ENCODE measurements at places on chromosomes 12 and 14.

GRCh38 chr14:49622022-49622607 lies 1.5 kb downstream of the MGAT2 start:
- DNase-seq, result no peak

DNA sequence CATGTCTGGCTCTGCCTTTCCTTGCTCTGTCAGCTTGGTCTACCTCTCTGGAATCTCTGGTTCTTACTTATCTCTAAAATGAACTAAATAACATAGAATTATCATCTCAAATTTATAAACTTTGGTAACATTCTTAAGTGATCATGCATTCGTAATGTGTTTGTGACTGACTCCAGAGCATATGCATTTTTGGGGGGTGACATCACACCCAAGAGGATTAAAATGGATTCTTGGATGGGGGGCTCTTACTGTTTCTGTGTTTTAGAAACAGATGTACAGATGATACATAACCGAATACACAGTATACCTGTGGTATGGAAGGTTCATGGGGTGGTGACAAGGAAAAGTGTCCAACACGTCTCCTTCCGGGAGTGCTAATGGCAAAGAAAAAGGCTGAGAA lies 1162.1 kb downstream of the VRK1 start:
- DNase-seq, result no peak

DNA sequence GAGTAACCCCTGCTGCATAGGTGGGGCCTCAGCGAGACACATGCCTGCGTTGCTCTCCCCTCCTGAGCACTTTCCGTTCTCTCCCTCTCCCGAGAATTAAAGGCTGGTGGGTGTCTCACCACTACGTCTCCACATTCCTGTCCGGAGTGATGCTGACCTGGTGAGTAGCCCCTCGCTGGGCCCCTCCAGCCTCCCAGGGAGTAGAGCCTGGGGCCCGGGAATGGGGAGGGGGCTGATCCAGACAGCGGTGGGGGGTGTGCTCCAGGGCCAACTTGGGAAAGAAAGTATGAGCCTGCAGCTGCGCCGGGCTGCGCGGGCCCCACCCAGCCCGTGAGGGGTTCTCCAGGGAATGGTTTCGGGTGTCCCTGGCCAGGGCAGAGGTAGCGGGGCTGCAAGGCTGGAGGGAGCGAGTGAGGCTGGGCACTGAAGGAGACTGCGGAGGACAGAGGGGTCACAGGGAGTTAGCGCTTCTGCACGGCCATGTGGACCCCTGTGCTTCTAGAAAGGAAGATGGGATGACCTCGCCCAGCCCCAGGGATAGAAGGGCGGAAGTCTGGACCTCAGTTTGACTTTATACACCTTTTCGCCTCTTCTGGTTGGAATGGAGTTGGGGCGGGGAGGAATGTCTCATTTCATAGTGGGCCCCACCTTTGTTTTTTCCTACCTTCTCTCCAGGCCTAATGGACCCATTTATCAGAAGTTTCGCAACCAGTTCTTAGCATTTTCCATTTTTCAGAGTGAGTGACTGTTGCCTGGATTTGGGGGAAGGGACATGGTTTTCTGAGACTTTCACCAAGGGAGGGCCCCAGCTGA lies 22.5 kb downstream of the RHOF start:
- no peak for DNase-seq

GRCh38 chr12:49357103-49357678 lies 10.1 kb upstream of the SPATS2 start:
- no peak for DNase-seq

DNA sequence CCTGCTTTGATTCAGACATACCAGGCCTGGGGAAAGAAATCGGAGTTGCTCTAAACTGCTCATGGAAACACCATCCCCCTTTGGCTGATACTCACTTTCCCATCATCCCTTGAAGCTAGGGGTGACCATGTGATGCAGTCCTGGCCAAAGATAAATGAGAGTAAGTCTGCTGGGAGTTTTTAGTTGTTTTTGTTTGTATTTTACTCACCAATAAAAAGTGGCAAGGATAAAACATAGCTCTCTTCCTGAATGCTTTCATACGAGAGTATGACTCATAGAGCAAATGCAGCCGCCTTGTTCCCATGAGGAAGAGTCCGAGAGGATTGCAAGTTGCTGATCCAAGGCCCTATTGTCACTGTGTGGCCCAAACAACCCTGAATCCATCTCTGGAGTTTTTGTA lies 126.4 kb upstream of the TMEM132C start:
- DNase-seq, result no peak

- DNase-seq, result no peak
These were observed 599 bp upstream of the TRHDE start for GRCh38 chr12:72271451-72272090.

DNA sequence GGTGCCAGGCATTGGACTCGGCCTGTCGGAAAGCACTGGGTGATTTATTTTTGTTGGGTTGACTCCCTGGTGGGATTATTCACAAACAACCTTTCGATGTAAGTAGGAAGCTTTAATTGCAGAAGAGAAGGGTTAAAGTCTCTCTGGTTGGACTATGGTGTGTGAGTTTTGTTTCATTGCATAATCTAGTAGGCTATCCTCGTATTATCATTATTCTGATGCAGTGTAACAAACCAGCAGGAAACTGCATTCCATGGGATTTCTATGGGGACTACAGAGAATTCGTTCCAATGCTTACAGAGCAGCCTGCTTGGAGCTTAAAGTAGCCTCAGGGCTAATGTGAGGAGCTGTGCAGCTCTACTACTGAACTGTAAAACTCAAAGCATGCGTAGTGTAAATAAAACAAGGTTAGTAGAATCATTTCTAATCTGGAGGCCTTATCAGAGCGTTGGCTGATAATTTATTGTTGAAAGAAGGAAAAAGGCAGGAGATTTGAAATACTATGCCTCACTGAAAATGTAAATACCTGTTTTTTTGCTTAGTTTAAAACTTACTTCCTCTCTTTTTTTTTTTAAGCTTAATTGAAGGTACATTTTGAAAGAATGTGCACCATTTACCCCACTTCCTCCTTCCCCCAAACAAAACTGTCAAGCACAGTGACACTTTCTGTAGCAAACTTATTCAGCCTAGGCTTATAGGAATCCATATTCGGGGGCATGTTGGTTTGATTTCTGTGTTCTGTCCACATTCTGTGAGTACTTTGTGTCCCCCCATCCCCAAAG lies 226.7 kb downstream of the NPAS3 start:
- DNase-seq, result no peak

DNA sequence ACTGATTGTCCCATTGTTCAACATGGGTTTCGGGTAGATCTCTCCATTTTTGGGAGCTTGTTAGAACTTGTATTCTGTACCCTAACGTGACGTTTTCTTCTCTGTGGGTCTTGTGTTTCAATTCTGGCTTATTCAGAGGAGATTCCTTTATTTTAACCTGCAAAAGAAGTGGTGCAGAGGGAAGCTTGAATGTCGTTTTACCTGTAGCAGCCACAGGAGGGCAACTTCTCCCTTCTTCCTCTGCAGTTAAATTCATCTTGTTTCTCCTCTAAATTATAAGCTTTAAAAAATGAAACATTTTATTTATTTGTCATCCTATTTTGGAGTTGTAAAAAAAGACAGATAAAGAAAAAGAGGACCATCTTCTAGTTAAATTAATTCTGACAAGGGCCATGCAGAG lies 13.7 kb upstream of the CLEC4D start:
- no peak for DNase-seq

GRCh38 chr12:67193704-67194103 lies 75.5 kb upstream of the CAND1 start:
- DNase-seq, result no peak

- no peak for DNase-seq
These were observed 72.0 kb downstream of the DIO3 start for GRCh38 chr14:101633276-101633675.

GRCh38 chr14:53570411-53571387 lies 385.9 kb downstream of the BMP4 start:
- DNase-seq, result no peak

- peak; percentile 31 for DNase-seq
These were observed 656 bp downstream of the RAB21 start for GRCh38 chr12:71755146-71755892.

GRCh38 chr14:102472791-102473150 lies 36.8 kb downstream of the ANKRD9 start:
- no peak for DNase-seq

- DNase-seq, result no peak
These were observed 115.9 kb upstream of the TBX3 start for GRCh38 chr12:114799574-114800487.

DNA sequence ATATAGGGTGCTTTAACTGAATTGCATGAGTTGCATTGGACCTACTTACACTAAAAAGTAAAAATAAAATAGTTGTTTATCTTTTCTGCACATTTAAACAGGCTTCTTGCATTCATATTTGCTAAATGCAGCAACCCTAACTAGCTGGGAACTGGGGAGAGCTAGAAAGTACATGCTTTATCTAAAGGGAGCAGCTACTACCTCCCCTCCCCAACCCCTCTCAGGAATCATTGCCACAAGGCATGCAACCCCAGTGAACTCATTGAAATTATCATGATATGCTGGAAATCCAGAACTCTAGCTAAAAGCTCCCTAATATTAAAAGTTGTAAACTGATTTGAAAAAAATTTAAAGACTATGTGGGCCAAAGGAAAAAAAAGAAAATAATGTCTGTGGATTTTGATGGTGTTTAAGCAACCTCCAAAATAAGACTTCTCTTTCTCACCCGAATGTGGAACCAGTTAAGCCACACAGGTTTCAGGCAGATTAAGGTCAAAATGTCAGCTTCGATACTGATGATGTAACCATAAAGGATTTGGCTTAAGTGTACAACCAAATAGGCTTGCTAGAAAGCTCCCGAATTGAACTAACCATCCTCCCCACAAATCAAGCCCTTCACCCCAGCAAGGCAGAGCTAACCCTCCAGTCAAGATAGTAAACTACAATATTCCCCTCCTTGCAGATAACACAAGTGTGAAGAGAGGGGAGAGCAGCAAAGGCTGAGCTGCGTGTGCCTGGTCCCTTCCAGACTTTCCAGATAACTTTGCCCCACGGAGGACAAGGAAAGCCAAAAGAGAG lies 13.8 kb upstream of the POC1B start:
- DNase-seq, result no peak

DNA sequence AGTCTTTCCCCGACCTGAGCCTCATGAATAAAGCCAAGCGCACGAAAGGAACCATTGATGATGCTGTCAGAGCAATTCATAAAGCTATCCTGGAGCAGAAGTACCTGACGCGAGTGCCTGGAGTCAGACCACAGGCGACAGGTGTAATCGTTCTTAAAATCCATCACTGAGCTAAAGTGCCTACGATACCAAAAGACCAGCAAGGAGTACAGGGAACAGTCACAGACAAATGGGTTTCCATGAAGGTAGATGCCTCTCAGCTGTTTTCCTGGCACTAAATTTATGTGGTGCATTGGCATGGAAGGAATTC lies 1.4 kb upstream of the PCED1B start:
- no peak for DNase-seq

DNA sequence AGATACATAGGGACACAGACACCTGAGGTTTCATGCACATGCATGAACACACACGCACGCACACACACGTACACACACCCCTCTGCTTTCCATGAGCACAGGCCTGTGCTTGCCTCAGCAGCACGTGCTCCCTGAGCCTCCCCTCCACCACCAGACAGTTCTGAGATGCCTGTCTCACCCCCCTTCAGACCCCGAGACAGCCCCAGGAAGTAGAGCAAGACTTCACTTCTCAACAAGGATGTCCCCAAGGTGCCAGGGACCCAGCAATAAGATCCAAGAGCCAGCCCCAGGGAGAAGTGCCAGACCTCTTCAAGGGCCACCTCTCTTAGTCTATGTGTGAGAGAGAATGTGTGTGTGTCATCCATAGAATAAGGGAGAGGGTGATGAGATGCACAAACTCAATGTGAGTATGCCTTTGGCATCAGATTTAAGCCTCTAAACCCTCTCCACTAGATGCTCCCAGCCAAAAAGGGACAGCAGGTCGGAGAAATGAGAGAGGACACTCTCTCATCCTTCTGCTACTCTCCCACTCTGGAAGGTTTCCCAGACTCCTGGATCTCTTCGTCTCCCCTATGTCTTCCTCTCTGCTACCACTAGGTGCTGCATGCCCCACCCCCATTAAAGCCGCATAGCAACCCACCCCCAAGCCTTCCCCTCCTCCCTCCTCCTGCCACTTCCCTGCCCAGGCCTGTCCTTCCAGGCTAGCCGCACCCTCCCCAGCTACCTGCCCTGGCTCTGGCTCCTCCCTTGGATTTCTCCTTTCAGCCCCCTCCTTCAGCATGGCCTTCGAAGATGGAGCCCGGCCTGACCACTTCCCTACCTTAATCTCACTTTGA lies 7.7 kb downstream of the RARG start:
- no peak for DNase-seq

GRCh38 chr12:1613860-1614259 lies 15.2 kb upstream of the WNT5B start:
- no peak for DNase-seq

DNA sequence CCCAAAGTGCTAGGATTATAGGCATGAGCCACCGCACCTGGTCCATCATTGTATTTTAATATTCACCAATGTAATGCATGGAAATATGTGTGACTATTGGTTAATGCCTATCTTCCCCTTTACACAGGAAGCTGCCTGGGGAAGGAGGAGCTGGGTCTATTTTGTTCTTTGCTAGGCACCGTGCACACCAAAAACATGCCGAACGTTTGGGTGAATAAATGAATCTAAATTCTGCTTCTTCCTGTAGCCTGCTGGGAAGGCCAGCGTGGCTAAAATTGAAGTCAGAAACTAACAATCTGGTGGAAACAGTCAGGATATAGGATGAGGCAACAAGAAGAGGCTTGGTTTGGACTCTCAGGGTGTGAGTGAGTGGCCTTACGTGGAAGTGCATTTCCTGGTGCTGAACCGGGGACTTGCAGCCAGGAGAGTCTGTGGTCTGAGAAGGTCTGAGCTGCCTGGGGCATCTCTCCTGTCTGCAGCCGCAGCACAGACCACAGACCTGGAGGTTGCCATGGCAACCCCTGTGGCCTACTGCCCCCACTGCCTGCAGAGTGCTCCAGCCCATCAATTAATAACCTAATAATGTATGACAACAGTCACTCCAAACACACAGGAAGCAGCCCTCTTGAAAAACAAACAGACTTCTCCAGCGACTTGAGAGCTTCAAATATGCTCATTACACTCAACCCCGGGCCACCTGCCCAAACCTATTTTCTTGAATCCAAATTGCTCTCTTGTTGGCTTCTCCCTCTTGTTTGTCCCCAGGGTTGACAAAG lies 5.5 kb upstream of the GPR68 start:
- no peak for DNase-seq

- DNase-seq, result no peak
These were observed 13.3 kb upstream of the RGS6 start for GRCh38 chr14:71918955-71919354.

DNA sequence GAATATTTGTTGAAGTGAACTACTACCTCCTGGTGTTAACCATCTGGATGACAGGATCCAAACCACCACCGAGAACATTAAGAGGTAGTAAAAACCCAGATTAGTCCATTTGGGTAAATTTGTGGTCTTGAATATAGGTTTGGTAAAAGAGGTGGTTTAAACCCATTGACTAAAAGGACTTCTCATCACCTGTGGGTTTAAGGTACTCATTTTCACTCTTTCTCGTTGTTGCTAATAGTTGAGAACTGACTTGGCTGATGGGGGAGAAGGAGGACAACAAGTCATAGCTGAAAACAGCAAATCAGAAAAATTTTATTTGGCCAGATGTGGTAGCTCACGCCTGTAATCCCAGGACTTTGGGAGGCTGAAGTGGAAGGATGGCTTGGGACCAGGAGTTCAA lies 59.2 kb downstream of the ACADS start:
- DNase-seq, result no peak

GRCh38 chr12:10361622-10362021 lies 28.2 kb downstream of the KLRK1 start:
- DNase-seq, result no peak

GRCh38 chr12:630656-631632 lies 32.3 kb downstream of the NINJ2 start:
- no peak for DNase-seq

Data from stimulated activated CD4-positive, alpha-beta T cell treated with anti-CD3 and anti-CD28 coated beads, TNF-alpha, amount 100 ng/mL, for 4 hours (primary cell).